ENCODE measurements at places on chromosomes 7 and 10. TPM values are rescaled to one million over a fixed set of nuclear protein-coding genes. Genes with fewer than 3 reads are reported as not detected.

Gene CDK14
- 20.7 TPM for total RNA-seq

Gene ANKRD61
- 0.74 TPM for total RNA-seq

Gene HMX3
- total RNA-seq = not detected

Gene RBP3
- not detected for total RNA-seq

Gene KCNMA1
- total RNA-seq = 29.1 TPM

Gene SYT15
- 7.0 TPM for total RNA-seq

Gene TET1
- total RNA-seq = 5.1 TPM

Gene SLC26A5
- total RNA-seq = 3.9 TPM

Gene FLNC
- total RNA-seq = 104 TPM

Gene EPHA1
- total RNA-seq = 10.5 TPM

Gene PHKG1
- total RNA-seq = 2.4 TPM

Gene HECTD2
- total RNA-seq = 22.8 TPM

Gene SPDYE11
- total RNA-seq = not detected

Gene NPC1L1
- total RNA-seq = 0.11 TPM

Gene CCDC136
- total RNA-seq = 61.2 TPM

Gene GALNT17
- 58.1 TPM for total RNA-seq

Gene MYL7
- total RNA-seq = not detected

Gene LRRN3
- 0.32 TPM for total RNA-seq

Gene SORCS1
- 0.23 TPM for total RNA-seq

Gene MET
- 17.0 TPM for total RNA-seq

Gene LBX1
- total RNA-seq = not detected

Gene GNGT1
- total RNA-seq = not detected

Gene NODAL
- not detected for total RNA-seq

Gene PDE6C
- total RNA-seq = not detected

Gene CNPY4
- 1.6 TPM for total RNA-seq

Gene ZCCHC24
- total RNA-seq = 20.8 TPM

Gene NEUROG3
- not detected for total RNA-seq

Gene NRP1
- total RNA-seq = 37.1 TPM

Gene BICC1
- 5.1 TPM for total RNA-seq

Gene LDB3
- 13.0 TPM for total RNA-seq

Gene AKR1D1
- total RNA-seq = not detected

Gene EXOC4
- total RNA-seq = 102 TPM

Gene PON1
- total RNA-seq = 0.87 TPM

Gene CDH23
- total RNA-seq = 3.9 TPM

Gene RARRES2
- total RNA-seq = 98.8 TPM

Gene SH2D4B
- total RNA-seq = 0.40 TPM

Gene STEAP4
- 40.1 TPM for total RNA-seq

Gene CFAP69
- 27.4 TPM for total RNA-seq

Gene GPR158
- 1.5 TPM for total RNA-seq

Gene OR9A2
- total RNA-seq = not detected

Gene SERPINE1
- total RNA-seq = 3.7 TPM

Gene CTBP2
- total RNA-seq = 70.2 TPM

Gene IFIT1B
- not detected for total RNA-seq

Gene CALHM1
- not detected for total RNA-seq

Gene KMT2C
- total RNA-seq = 70.8 TPM

Gene ALOX5
- total RNA-seq = 35.0 TPM

Gene NEURL1
- total RNA-seq = 10.5 TPM

Gene VWA2
- 24.2 TPM for total RNA-seq

Gene OR13A1
- total RNA-seq = not detected

Gene SP4
- 14.1 TPM for total RNA-seq

Gene ZNF365
- 0.55 TPM for total RNA-seq

Gene STK31
- total RNA-seq = 0.09 TPM

Gene FAM25A
- not detected for total RNA-seq

Gene ACSM6
- total RNA-seq = not detected

Gene MCM10
- 1.6 TPM for total RNA-seq

Gene NOD1
- total RNA-seq = 12.3 TPM

Gene ZNF467
- 6.0 TPM for total RNA-seq

Gene TAS2R5
- total RNA-seq = 4.0 TPM
